Smooth muscle cell of trachea (primary cell): ENCODE measurements at places on chromosomes 7 and 10. TPM values are rescaled to one million over a fixed set of nuclear protein-coding genes. Genes with fewer than 3 reads are reported as not detected.

INHBA gene
- 8.1 and 8.6 TPM in 2 replicates for total RNA-seq

MAT1A gene
- total RNA-seq: under 0.01 TPM in 1 of 2 replicates, not detected in the other

SHH gene
- total RNA-seq: under 0.01 TPM in 1 of 2 replicates, not detected in the other

NKX2-3 gene
- not detected in 2 replicates for total RNA-seq

SEMA3A gene
- total RNA-seq: 80.4 and 117 TPM in 2 replicates

PAPOLB gene
- under 0.01 and 0.15 TPM in 2 replicates for total RNA-seq

SNCG gene
- 8.8 and 11.8 TPM in 2 replicates for total RNA-seq

PDZD7 gene
- total RNA-seq: 1.6 and 2.5 TPM in 2 replicates
